ENCODE measurements at places on chromosomes 7 and 10.

DNA sequence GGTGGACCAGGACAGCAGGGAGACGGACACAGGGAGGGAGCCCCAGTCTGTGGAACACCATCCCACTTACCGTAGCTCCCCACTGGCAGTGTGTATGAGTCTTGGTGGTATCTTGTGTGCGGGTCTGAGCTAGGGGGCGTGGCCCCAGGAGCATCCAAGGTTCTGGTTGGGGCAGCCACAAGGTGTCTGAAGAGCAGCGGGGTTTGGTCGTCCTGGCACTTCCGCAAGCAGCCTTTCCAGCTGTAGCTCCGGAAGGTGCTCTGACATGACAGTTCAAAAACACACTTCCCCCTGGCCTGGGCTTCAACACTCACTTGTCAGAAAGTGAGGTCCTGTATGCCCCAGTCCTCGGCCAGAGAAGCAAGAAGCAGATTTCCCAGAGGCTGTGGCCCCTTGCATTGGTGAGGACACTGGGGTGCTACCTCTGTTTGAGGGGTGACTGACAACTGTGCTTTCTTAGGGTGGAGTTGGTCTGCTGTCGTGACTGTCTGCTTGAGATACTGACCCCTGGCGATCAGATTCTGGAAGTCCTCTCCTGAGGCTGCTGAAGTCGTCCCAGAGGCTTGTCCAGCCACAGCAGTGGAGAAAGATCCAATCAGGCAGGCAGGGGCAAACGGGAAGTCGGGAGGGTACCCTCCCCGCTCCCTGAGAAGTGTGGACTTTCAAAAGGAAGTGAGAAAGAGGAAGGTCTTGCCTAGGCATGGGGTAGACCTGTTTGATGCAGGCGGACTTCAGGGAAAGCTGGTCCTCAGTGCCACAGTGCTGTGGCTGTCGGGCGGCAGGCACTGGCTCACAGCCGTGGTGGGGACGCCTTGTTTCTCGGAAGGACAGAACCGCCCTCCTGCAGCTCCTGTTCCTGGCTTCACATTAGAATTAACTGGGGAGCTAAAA, 51.4 kb upstream of the PFKFB3 start:
- DNase-seq: no peak

DNA sequence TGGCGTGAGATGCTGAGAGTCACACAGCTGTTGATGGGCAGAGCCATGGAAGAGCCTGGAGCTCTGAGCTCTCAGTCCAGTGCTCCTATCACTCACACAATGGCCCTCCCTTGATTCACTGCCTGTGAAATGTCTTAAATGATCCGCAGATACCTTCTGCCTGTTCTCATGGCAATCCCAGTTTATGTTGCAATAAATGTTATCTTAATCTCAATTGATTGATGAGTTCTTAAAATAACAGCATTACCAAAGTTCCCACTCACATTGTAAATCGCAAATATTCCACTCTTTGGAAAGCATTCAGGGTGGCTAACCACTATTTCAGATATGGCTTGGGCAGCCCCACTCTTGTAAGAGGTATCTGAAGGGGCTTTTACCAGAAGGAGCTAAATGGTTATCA, 865.5 kb downstream of the LRMDA start:
- no peak for DNase-seq

GRCh38 chr10:12531305-12532220, 182.2 kb downstream of the CAMK1D start:
- no peak for DNase-seq

DNA sequence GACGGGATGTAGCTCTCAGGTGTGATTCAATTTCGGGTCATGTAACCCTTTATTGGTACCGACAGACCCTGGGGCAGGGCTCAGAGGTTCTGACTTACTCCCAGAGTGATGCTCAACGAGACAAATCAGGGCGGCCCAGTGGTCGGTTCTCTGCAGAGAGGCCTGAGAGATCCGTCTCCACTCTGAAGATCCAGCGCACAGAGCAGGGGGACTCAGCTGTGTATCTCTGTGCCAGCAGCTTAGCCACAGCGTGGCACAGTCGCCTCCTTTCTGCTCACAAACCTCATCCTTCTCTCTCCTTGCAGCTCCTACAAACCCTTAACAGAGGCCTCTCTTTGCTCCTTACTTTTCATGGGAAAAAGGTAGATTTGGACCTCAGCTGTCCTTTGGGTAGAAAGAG, 197.5 kb upstream of the PRSS58 start:
- DNase-seq: no peak

- no peak for DNase-seq
Measured at GRCh38 chr7:10412422-10413019, 561.2 kb upstream of the PHF14 start.

GRCh38 chr7:71854546-71855397, 557.4 kb downstream of the CALN1 start:
- no peak for DNase-seq

DNA sequence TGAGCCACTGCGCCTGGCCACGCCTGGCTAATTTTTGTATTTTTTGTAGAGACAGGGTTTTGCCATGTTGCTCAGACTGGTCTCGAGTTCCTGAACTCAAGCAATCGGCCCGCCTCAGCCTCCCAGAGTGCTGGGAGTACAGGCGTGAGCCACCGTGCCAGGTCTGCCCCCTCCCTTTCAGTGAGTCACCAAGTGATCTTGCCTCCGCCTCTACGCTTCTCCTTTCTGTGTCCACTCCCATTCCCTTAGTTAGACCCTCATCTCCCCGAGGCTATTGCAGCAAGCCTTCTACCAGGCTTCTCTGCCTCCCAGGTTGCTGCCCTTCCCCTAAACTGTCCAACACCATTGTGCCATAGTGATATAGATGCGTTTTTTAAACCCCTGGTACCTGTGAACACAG, 32.9 kb downstream of the CDC123 start:
- DNase-seq: no peak

DNA sequence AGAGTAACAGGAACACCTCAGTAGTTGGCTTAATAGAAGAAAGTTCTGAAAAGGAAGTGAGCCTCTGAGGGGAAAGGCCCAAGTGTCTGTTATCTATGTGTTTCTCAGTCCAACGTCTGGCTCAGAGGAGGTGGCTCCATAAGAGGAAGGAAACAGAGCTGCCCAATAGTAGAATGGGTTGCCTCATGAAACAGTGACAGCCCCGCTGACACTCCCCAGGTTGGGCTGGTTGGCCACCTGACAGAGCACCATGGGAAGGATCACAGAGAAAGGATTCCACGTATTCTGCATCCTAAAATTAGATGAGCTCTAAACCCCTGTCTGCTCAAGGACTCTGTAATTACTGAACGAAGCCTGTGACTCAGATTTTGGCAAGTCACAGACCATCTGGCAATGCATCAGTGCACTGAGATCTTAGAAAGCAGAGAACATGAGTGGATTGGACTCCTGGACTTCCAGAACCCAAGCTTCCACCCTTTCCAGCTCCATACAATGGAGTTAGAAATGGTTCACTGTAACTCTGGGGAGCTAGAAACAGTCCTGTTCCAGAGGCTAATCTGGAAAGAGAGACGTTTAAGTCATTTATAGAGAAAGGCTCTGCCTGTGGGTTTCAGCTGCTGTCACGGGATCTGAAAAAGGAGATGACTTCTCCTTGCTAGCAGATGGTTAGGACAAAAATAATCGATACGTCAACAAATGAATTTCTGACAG, 2.9 kb downstream of the PKD2L1 start:
- DNase-seq: no peak

DNA sequence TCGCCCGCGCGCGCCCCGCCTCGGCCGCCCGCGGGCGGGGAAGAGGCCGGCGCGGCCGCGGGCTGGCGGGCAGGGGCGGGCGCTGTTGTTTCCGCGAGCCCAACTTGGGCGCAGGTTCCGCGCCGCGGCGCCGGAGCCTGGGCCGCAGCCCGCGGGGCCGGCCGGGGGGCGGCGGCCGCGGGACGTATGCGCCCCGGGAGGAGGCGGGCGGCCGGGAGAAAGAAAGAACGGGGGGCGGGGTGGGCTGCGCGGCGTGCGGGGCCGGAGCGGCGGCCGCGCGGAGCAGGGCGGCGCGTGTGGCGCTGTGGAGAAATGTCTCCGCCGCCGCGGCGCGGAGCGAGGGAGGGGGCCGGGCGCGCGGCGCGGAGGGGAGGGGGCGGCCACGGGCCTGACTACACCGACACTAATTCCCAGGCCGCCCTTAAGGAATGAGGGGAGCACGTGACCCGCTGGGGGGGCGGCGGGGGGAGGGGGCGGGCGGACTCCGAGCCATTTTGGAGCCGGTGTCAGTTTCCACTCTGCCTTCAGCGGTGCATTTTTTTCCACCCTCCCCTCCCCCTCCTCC, at the start of gene BMI1:
Gene BMI1 (plus strand): TSS at position 509 of the 565 bp plus-strand sequence. CDS start 5,351 bp downstream, outside the sequence.
- no peak for DNase-seq

All from stimulated activated CD4-positive, alpha-beta T cell treated with anti-CD3 and anti-CD28 coated beads, Interleukin-1b, Interleukin-23, amount 100 ng/mL, for 1 hour (primary cell).